ENCODE measurements at places on chromosomes 3 and 15.

GRCh38 chr3:196843435-196844110, 24.1 kb upstream of the SENP5 start:
- DNase-seq: no peak

DNA sequence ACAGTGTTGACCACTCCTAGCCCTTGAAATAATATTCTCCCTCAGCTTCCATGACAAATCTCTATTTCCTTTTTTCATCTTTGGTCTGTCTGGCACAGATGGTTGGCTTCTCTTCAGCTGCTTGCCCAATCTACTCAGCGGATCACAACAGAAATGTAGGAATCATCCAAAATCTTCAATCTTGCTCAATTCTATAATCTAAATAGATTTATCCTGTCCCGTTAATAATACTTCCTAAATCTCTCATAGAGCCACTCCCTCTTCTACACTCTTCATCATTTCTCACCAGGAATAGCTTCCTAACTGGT, 3.8 kb downstream of the PEAK1 start:
- DNase-seq: no peak

DNA sequence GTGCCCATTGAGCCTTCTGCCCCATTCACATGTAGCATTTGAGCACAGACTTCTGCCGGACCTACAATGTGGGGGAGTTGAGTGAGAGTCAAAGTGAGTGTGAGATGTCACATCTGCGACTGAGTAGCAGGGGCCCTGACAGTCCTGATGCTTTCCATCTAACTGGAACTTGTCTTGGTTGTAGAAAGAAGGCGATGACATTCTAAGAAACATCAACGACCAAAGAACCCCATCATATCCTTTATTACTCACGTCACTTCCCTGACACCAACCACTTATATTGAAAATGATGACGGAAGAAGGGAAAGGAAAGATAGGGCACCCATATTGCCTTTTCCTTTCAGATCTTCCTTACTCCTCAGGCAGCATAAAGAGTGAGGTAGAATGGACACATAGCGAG, 30.5 kb downstream of the SMAD3 start:
- DNase-seq: no peak

GRCh38 chr3:73933585-73933984, 308.8 kb upstream of the PDZRN3 start:
- DNase-seq: no peak

DNA sequence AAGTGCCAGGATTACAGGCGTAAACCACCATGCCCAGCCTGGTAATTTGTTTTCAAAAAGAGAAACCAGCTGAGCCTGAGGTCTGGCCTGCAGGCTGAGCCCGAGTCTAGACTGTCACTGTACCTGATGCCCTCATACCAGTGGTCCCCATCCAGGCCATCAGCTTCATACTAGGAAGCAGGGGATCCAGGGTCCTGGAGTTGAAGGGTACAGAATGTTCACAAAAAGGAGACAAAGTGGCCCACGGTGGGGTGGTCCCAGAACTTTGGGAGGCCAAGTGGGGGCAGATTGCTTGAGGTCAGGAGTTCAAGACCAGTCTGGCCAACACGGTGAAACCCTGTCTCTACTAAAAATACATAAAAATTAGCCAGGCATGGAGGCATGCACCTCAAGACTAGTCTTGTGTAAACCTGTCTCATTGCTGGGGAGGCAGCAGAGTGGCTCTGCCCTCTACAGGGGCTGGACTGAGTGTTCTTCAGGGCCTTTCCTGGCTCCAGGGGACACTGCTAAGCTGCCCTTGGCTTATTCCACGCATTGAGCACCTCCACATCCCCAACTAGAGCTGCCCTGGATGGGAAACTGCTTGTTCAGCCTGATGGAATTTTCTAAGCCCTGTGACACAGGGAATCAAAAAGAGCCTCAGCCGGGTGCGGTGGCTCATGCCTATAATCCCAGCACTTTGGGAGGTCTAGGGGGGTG, 7.9 kb upstream of the HHATL start:
- DNase-seq: no peak

DNA sequence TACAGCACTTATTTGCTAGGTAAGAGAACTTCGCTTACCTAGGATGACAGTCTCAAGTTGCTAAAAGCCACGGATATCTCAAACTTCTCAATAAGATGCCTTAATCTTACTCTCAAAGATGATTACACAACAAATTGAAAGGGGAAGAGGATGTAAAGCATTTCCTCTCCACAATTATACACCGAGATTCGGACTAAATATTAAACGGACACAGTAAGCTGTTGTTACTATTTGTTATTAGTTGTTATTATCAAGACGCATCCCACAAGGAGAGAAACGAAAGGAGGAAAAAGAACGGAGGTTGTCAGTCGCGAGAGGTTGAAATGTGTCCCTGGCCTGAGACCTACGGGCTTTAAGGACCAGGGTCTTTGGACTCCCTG, 660 bp downstream of the ZNF106 start:
- peak; percentile 11 for DNase-seq

- DNase-seq: no peak
Observed at GRCh38 chr15:61649046-61649445, 411.2 kb downstream of the VPS13C start.

GRCh38 chr15:26870346-26870745, 3.5 kb downstream of the GABRA5 start:
- DNase-seq: no peak

DNA sequence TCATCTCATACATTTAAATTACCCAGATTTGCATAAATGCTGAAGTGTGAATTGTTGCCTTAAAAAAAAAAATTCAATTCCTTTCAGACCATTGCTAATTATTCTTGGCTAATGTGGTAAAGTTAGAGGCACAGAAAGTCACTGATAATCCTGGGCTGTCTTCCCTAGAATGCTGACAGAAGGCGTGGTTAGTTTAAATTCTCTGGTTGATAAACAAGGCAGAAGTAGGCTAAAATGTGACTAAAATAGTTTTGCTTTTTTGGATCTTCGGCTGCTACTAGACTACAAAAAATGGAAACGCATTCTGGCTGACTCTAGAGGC, 193.7 kb downstream of the OTOL1 start:
- peak; percentile 8 for DNase-seq

DNA sequence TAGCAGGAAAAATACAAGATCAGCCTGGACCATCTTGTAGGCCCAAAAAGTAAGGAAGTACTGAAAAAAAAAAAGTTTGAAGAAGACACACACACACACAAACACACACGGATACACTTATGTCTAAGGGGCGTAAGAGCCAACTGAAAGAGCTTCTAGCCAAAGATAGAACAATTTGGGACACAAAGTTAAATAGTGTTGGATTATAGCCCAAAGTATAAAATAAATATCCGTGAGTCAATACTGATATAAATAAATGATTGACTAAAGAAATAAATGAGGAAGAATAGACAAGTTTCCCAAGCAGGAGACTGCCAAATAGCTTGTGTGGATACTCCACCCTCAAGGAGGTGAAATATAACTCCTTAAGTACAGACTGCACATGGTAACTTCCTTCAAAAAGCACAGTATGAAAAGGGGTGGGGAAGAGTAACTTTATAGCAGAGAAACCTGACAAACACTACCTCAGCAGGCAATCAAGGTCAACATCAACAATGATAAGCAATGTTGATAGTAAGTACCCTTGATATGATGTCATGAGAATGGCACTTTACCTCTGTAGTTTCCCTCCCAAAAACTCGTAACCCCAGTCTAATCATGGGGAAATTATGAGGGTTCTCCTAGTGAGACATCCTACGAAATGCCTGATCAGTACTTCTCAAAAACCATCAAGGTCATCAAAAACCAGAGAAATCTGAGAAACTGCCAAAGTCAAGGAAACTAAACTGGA, 187.3 kb upstream of the ATP11B start:
- no peak for DNase-seq

DNA sequence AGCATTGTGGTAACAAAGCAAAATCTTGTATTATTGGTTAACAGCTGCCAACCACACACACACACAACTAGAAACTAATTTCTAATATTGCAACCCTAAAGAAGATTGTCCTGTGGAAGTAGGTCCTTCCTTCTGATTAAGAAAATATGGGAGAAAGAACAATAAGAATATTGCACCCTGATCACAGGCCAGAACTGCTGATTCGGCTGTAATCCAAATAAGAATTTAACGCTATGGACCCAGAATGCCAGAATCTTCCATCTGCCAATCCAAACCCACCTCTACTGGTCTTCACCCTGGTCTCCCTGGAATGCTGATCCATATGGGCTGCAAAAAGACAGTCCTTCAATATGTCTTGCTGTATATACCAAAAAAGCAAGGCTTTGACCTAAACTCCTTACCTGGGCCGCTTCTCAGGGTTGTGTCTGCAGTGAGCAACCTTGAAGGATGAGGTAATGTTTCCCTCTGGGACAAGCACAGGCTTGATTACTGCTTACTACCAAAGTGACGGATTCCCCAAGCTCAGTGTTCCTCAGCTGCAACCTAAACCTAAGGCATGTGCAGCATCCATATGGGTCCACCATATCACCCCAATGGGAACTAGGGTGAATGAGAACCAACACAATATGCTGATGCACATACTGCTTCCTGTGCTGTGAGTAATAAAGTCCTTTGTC, 8.0 kb downstream of the CCDC14 start:
- DNase-seq: no peak

DNA sequence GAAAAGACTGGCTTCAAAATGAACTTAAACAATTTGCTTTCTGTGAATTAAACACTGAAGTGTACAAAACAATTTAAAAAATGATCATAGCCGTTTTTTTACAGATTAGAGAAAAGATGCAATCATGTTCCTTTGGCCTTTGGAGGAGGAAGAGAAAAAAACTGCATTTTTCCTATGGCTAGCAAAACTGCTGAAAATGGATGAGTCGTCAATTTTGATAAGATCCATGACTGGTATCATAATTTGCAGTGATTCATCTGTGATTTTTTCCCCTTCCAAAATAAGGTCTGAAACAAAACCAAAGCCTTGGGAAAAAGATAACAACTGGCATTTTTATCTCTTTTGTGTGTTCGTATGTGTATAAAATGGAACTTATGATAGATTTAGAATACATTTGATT, 255.6 kb upstream of the SATB1 start:
- no peak for DNase-seq

GRCh38 chr3:57059411-57059810, 1.1 kb upstream of the SPATA12 start:
- no peak for DNase-seq

DNA sequence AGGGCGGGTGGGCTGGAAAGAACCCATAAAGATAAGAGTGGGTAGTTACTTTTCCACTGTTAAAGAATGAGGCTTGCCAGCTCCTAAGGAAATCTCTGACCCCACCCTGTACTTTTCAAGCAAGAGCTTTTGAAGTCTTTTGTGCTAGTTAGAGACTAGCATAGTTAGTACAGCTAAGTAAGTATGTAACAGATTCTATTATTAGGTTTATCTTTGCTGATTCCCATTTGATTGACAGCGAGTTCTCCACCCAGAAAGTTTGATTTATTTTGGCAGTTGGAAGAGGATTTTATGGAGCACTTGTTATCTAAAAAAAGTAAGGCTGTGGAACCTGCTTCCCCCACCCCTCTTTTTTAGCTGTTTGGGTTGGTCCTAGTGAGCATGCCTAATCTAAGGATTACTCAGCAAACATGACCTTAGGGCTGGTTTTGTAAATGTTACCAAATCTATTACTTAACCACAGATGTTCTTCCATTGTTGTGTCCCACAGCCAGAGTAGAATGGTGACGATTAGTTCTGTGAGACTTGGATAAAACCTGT, 57.6 kb downstream of the FNDC3B start:
- peak; percentile 60 for DNase-seq

GRCh38 chr3:150931745-150932144, 26.5 kb upstream of the MINDY4B start:
- no peak for DNase-seq

- no peak for DNase-seq
Observed at GRCh38 chr3:62260655-62261054, 112.7 kb downstream of the FEZF2 start.

GRCh38 chr15:28274635-28275034, 47.3 kb downstream of the HERC2 start:
- DNase-seq: no peak

- DNase-seq: peak; percentile 48
Observed at GRCh38 chr15:85793641-85794597, 806 bp downstream of the KLHL25 start.

- DNase-seq: no peak
Observed at GRCh38 chr3:157148196-157148889, 11.6 kb downstream of the CCNL1 start.

DNA sequence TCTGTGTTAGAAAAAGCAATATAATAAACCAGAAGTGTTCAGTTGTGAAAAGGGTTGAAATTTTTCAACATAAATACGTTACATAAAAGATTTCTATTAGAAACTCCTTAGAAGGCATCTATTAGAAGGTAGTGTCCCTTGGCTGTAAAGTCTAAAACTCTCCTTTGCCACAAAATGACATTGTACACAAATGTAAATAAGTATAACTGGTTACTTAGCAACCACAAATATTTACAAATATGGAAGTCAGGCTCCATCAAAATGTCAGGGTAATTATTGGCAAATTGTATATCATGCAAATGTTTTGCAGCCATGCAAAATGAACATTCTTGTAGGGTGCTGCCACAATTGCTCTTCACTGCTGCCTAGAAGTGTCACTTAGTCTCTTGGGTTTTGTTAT, 419.1 kb upstream of the CDIN1 start:
- DNase-seq: no peak

- DNase-seq: peak; percentile 86
Observed at GRCh38 chr15:64067564-64068030, 21.3 kb upstream of the DAPK2 start.

- no peak for DNase-seq
Observed at GRCh38 chr15:44736181-44736765, at the start of gene TRIM69. TRIM69 (plus strand) TSS chr15:44736528; CDS start chr15:44736705, 177 bp downstream.

DNA sequence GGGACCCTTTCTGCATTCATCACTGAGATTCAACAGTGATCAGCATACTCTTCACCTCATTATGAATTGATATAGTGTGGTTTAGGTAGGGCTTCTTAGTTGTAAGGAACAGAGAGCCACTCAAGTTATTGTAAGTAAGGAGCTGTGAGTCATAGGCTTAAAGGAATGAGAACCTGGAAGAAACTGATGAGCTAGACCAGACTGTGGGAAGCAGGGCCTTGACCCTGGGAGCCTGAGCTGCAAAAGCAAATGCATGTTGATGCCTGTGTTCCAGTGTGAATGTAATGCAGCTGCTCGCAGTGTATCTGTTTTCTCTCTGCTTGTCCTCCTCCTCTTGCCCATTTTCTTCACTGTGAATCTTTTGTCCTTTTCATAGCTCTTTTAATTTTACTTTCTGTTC, 13.6 kb downstream of the ZKSCAN7 start:
- DNase-seq: no peak

DNA sequence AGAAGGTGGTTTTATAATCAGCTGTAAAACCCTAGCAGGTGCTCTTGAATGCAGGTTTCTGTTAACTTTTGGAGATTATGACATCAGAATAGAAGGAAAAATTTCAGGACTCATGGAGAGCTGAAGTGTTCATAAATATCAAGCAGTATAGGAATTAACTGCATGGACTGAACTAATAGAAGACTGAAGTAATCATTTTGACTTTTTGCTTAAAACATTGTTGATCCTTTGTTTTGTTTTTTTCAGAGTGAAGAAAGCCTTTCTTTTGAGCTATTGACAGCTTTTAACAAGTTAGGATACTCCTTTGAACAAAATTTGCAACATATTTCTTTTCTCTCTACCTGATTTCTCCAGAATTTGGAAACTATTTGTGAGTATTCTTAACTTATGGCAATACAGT, 70.6 kb upstream of the DAZL start:
- DNase-seq: no peak

All from A673 (cell line).